ENCODE measurements at places on chromosomes 16 and 17.
A peak's percentile ranks its signal among the peaks of the same experiment; 100 is the strongest.

DNA sequence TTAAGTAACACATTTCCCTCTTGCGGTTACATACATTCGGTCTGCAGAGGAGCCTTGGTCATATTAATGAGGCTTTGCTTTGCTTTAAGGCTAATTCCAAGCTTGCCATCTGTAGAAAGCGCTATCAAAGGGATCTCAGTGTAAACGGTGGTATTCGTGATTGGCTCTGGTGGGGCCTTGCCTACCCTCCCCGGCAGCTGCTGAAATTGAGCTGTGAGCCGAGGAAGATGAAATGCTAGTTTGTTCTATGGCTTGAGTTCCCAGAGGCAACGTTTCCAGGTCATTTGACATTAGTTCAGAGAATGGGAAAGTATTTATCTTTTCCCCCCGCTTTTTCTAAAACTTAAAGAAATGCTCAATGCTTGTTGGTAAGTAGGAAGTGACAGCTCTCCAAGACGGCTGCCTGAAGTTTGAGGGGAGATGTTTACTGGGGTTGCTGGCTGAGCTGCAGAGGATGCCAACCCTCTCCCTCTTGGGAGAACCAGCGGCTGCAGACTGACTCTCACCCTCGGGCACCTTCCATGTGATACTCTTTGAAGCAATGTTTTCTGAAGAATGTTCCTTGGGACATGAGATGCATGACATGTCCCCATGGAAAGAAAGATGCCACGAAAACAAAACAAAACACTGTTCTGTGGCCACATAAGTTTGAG is 458.7 kb upstream of the EEF2KMT start:
- DNase-seq: no peak

DNA sequence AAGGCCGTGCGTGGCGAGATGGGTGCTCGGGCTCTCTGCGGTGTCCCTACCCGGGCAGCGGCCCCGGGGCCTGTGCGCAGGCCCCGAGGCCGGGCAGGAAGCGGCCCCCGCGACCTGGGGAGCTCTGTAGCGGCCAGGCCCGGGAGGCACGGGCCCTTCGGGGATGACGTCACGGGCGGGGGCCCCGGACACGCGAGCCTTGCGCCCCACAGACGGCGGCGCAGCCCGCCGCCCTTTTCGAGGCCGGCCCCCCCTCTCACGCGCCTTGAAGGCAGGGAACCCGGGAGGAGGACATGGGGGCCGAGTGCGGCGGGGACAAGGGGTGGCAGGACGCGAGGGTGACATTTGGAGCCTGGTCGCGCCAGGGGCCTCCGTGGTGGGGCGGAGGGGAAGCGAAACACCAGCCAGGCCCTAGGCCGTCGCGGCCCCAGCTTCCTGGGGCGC is 1.1 kb downstream of the RAI1 start:
- DNase-seq: peak; percentile 81

DNA sequence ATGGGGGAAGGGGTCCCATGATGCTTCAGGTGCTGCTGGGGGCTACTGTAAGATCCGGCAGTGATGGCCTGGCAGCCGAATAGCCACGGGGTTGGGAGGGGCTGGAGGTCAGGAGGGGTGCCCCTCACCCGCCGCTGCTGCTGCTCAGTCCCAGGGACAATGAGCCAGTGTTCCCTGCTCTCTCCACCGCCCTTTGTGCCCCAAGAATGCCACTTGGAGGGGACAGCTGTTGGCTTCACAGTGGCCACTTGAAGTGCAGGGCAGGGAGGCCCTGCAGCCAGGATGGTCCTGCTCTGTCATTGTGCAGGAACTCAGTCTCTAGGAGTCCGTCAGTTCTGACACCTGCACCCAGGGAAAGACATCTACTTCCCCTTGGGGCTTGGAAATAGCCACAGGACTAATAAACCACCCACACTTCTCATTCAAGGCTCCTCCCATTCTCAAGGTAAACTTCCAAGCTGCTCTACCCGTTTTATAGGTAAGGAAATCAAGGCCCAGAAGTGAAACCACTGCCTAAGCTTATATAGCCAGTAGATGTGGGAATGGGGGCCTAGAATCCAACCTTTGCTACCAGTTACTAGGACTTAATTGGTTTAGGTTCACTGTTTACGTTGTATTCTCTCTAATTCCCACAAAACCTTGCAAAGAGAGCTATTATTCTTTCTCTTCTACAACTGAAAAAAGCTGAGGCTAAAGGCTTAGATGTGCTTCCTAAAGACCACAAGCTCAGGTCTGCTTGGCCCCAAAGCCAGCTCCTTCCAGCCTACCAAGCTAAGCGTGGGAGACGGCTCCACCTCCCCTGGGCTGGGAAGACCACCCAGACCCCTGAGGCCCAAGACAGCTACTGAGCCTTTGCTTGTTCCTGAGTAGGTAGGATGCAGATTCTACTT is 6.2 kb upstream of the CPSF4L start:
- DNase-seq: no peak

- DNase-seq: no peak
Observed at GRCh38 chr17:30132615-30133014, 16.0 kb downstream of the NSRP1 start.

DNA sequence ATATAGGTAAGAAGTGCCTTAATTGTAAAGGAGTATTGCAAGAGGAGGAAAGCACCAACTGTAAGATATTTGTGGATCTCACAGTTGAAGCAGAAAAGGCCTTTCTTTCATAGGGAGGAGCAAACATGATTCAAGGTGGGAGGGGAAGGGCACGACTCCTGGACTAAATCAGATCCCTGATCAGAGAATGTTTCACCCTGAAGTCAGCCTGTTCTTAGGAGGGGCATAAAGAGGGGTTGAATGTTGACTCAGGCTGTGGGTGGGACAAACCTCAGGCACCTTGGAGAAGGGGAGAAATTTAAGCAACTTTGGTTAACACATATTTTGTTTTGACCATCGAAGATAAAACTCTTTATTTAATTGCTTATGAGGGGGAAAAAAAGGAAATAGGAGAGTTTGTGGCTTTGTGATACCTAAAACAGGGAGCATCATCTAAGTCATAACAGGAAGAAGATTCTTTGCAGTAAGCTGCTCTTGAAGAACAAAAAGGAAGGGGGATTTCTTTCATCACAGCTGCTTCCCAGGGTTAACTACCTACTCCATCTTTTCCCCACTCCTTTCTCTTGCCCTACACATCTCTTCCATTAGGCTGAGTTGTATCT is 158.6 kb upstream of the ZNF267 start:
- no peak for DNase-seq

DNA sequence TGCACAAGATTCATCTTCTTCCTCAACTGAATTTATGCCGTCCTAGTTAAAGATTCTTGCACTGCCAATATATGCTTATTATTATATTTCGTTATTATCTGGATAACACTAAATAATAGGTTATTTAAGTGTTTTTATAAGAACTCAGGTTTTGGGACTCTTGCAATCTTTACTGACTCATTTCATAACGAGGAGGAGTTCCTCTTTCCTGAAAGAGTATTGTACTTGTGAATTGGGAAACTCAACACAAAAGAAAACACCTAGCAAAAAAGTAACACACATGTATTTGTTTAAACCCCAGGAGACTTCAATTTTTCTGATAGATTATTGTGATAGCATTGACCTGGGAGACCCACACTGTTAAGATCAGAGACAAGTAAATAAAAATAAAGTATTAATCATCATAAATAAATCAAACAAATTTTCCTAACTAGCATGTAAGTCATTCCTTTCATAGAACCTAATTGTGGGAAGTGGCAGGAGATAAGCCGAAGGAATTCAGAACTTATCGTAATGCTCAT is 505.8 kb downstream of the KCNJ2 start:
- DNase-seq: no peak

- DNase-seq: no peak
Observed at GRCh38 chr16:81484908-81485624, 40.5 kb downstream of the CMIP start.

DNA sequence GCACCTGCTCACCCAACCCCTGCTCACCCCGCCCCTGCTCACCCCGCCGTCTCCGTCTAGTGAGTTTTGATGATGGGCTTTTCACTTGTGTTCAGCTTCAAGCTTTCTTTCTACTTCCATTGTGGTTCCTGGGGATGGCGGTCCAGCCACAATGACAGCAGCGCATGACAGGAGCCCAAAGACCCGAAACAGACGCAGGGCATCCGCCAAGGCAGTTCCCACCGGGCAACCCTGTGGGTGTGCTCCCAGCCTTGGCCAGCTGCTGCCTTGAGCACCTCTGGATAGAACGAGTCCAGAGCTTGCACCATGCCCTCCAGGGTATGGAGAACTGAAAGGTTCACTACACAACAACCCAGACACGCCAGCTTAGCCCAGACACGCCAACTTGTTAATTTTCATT is 92.9 kb upstream of the CHMP6 start:
- peak; percentile 52 for DNase-seq

DNA sequence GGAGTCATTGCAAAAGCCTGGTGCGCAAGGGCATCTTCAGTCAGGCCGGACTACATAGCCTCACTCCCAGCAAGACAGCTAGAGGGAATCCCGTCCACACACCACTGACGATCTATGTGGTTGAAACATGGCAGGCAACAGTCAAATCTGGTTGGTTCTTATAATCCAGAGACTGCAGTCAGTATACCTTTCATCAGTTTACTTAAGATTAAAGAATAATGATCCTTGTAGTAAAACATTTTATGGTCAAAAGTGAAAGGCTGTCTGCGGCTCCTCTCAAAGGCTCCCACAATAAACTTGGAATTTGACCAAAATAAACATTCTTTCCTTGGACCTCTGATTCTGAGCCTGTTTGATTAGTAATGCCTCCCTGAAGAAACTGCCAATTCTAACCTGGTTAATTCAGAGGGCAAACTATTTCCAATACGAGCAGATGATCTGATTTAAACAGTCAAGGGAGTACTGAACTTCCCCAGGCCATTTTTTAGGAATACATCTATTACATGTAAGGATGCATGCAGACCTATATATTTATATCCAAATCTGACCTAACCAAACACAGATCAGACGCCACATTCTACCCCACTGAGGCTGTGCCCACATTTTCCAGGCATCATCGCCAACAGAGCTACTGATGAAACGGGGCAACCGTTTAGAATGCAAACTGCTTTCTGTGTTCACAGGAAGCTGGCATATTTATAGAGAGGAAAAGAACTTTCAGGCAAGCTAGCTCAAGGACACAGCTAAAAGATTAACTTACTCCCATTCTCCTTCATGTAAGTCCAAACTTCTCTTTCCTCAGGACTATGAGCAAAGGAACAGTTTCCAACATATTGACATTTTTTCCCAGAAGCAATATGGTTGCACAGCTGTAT is 15.3 kb upstream of the TXNDC11 start:
- DNase-seq: no peak

- peak; percentile 86 for DNase-seq
Observed at GRCh38 chr17:47987240-47987835, 16.4 kb downstream of the CDK5RAP3 start.

DNA sequence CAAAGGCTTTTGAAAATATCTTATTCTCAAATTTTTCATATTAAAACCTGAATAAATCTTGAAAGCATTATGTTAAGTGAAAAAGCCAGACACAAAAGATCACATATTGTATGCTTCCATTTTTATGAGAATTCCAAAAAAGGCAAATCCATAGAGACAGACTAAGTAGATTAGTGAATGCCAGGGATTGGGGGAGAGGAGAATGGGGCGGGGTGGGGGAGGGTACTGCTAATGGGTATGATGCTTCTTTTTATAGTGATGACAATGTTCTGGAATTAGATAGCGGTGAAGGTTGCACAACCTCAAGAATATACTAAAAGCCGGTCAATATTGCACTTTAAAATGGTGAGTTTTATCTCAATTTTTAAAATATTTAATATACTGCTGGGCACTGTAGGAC is 44.0 kb downstream of the XPO6 start:
- no peak for DNase-seq

- DNase-seq: no peak
Observed at GRCh38 chr17:66135896-66136295, 56.0 kb downstream of the CEP112 start.

DNA sequence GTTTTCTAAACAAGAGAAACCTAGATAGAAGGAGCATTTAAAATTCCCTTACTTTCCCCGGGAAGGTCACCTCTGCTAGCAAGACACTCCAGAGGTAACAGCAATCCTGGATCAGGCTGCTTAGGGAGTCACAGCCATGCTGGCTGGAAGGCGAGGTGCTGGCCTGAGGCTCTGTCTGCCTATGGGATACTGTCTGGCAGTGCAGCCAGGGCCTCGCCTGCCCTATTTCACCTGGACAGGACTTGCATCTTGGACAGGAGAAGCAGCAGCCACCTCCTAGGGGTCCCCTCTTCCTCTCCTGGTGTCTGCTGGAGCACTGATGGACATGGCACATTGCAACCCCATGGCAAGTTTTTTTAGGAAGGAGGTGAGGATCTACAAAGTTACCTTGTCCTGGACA is 15.1 kb downstream of the FA2H start:
- no peak for DNase-seq

DNA sequence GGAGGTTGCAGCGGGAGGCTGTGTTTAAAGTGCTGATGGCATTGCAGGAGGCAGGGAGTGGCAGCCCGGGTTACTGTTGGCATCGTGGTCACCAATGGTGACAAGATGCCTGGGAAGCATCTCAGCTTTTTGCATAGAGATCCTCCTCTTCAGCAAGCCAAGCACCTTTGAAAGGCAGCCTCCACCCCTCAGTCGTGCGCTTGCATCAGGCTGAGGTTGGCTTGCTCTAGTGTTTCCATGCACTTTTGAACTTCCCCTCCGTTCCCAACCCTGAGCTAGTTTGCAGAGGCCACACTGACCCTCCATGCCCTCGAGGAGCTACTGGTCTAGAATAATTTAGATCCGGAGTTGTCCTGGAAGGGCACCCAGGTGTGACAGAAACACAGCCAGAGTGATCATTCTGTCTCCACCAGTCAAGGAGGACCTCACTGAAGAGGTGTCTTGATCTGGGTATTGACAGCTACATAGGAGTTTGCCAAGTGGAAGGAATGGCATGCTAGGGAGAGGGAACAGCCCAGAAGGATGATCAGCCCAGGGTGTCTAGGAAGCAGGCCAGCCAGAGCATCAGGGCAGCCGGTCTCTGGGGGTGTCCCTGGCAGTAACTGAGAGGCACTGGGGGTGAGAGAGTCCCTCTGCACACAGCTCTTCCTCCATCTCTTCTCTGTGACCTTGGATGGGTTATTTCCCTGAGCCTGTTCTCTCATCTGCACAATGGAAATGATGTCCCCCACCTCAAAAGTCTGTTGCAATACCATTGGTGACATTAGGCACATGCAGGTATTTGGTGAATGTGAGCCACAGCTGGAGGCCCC is 7.7 kb downstream of the BEAN1 start:
- no peak for DNase-seq

- no peak for DNase-seq
Observed at GRCh38 chr17:1793447-1793806, 31.6 kb downstream of the SERPINF1 start.
